GM19239 (cell line): ENCODE measurements at places on chromosomes 7 and 10.

GRCh38 chr7:95996174-95996573 is 223.8 kb downstream of the DYNC1I1 start:
- DNase-seq, result no peak

DNA sequence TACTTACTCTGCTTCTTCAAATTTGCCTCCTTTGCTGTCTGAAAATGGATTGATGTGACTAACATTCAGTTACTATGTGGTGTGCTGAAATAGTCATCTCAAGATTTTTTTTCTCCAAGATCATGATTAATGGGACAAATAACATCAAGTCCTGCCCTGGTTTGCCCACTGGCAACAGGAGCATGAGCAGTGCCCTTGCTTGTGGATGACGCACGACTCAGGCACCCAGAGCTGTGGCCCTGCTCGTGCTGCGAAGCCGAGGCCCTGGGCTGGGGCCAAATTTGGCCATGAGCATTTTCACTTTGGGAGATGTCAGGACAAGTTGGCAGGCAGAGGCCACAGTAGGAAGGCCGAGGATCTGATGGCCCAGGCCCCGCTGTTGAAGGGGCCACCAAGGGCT is 239.8 kb upstream of the IGFBP3 start:
- DNase-seq, result no peak

DNA sequence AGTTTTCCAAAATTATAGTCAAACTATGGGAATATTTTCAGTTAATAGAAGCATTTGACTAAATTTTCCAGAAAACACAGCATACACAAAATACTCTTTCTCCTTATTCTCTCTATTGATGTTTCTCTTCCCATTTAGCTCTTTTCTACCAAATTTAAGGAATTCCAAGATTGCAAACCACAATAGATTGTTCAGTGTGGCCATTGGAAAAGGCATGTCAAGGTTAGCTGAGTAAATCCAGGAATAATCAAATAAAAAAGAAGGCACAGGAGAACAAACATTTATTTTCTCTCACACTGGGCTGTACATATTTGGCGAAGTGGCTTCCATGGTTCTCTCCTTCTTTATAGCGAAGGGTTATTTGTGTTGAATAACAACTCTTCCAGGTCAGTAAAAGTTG is 117.3 kb downstream of the THSD7A start:
- DNase-seq, result no peak

DNA sequence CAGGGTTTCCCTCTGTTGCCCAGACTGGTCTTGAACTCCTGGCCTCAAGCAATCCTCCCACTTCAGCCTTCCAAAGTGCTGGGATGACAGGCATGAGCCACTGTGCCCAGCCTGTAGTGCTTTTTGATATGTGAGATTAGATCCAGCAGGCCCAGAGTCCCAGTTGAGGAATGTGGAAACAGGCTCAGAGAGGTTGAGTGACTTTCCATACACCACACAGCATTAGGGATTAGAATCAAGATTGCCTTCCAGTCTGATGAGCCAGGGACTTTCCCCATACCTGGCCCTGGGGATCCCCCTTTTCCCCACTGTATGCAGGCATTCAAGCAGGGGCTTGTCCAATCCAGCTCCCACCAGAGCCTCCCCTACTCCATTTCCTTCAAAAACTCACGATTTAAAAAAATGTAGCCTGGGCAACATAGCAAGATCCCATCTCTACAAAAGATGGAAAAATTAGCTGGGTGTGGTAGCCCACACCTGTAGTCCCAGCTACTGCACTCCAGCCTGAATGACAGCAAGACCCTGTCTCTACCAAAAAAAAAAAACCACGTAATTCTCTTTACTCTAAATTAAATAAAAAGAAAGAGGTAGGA is 75.0 kb upstream of the GTF2I start:
- no peak for DNase-seq

GRCh38 chr10:93034426-93034825 is 26.2 kb upstream of the CYP26C1 start:
- DNase-seq, result no peak

GRCh38 chr7:6495597-6496262 is 48.0 kb upstream of the DAGLB start:
- no peak for DNase-seq

DNA sequence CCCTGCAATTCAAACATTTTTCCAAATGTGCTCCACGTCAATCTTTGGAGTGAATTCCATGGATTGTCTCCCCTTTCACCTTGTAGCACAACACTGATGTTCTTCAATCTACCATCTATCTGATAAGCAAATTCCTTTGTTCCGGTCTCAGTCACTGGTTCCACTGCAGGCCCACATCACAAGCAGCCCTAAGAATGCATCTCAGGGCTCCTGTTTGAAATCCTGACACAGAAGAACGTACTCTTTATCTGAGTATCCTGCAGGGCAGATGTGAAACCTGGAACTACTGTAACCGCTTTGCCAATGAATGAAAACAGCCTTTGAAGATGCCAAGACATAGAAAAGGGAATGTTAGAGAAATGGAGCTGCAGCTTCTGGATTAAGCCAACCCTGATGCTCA is 62.9 kb upstream of the FAM133B start:
- no peak for DNase-seq

- peak; percentile 61 for DNase-seq
Observed at GRCh38 chr7:75866489-75867389, 12.1 kb upstream of the RHBDD2 start.

DNA sequence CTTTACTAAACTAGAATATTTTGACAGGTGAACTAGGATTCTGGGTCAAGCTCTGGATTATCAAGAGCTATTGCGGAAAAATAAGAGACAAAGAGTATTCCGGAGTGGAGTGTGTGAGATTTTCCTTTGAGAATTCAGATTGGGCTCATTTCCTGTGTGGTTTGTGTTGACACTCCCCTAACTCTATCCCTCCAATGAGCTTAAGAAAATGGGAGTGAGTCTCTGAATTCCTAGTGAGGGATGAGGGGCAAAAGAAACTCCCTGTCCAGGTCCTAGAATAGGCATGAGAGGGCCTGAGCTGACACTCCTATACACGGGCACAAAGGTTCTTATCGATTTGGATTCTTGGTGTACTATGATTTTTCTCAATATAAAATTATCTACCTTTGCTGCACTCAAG is 10.2 kb downstream of the KLF14 start:
- no peak for DNase-seq

DNA sequence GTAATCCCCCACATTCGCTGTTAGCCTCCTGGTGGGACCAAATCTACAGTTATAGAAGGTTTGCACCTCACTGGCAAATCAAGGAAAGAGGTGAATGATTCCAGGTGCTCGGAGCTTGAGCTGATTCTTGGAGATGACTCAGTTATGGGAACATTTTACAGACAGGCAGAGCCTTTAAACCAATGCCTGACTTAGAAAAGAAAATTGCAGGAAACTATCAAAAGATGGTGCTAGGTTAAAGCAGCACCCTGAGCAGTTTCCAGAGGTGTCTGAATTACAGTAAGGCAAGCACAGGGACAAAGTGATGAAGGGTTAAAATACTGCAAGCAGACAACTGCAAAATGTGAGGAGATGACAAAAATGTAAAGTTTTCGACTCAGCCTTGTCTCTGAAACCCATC is 2.9 kb downstream of the LRRTM3 start:
- no peak for DNase-seq

- DNase-seq, result no peak
Observed at GRCh38 chr10:24853661-24854060, 98.7 kb downstream of the PRTFDC1 start.

DNA sequence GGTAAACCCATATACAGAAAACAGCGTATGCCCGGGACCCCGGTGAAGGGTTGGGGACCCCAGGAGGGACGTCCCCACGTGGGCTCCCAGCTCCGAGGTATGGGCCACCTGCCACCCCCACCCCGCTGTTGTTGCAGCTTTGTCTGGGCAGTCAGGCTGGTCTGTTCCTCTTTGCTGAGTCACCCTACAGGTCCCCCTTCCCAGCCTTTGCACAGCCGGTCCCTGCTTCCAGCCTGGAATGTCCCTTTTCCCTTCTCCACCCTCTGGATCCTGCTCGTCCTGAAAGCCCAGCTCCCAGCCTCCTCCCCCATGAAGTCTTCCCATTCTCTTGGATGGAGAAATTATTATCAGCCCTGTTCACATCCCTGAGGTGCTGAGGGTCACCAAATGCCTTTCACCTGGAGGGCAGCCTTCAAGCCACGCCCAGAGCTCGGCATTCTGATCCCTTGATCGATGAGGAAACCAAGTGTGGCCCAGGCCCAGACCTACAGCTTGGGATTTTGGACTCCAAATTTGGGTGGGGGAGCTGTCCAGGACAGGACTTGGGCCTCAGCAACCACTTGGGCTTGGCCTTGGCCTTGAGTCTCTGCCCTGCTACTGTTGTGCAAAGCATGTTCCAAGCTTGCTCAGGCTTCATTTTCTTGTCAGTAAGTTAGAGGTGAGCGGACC is 2.6 kb downstream of the CLDN4 start:
- no peak for DNase-seq

DNA sequence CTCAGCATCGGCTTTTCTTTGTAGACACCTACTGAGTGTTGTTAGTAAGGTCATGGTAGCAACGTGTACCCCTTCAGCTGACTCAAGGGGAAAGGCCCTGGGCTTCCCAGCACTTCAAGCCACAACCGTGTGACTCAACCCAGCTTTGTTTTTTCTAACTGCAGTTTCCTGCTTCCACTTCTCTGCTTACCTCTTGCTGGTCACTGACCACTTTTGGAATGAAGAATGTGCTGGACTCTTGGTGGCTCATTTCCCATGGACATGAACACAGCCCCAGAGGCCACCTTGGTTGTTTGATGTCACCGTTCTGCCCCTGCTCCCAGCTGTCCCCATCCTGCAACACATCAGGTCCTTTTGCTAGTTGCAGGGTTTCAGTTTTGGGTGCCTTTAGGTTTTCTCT is 69.5 kb upstream of the ZNF438 start:
- DNase-seq, result no peak

GRCh38 chr7:139989366-139990141 is 73.2 kb downstream of the PARP12 start:
- DNase-seq, result no peak

DNA sequence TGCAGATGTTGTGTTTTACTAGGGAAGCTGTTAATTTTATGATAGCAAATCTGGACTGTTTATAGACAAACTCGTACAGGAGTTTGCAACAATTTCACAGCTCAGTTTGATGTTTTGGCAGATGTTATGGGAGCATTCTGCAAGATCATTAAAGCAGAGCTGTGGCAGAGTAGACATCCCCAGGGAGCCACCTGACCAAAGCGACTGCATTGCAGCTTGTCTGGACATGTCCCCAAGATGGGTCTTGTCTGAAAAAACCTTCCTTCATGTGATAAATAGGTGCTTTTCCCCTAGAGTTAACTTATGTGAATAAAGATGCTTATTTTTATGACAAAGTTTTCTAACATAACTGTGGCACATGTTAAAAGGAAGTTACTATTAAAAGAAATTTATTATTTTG is 91.2 kb upstream of the GPR141 start:
- DNase-seq, result no peak

DNA sequence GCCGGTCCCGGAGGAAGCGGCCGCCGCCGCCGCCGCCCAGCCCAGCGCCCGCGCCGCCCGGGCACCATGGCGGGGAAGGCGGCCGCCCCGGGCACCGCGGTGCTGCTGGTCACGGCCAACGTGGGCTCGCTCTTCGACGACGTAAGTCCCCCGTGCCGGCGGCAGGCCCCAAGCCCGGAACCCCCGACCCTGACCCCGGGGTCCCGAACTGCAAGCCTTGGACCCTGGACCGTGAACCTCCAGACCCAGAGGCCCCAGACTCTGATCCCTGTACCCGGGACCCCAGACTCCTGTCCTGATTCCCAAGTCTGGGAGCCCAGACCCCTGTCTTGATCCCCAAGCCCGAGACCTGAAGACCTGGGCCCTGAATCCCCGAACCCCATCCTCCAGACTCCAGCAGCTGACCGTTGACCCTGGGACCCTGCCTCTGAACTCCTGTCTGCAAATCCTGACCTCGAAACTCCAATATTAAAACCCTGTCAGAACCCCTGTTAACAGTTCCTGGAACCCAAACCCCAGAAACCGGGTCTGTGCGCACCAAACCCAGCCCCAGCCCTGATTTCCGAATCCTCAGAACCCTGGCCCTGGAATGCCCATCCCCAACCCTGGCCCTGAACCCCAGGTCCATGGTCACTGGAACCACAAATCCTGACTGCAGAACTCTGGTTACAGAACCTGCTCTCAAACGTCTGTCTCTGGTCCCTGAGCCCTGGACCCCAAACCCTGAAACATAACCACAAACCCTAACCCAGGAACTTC is 623 bp downstream of the INPP5A start:
- no peak for DNase-seq

DNA sequence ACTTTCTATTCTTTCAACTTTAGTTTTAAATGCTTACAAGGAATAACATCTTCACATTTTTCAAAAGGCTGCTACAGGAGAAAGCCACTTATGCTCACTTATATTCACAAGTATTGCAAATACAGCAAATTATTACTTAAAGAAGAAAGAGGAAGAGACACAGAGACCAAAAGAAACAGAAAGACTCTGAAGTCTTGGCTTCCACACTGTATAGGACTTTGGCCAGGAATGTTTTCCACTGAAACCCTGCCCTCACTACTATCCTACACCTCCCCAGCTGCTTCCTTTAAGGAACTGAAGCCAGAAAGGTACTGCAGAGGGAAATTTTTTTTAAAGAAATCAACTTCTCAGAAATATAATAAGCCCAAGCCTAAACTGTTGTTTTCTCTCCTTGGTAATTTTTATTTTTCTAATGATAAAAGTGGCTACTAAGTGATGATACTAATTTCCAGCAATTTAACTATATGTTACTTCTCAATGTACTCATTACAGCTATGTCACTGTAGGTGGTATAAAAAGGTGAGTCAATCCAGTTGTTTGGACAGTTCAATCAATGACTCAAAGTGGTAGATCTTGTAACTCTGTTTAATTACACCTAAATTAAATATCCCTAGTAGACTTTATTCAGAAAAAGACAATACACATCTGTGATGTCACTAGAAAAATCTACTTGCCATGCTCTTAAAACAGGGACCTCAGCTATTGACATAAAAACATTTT is 231.6 kb downstream of the GRM8 start:
- no peak for DNase-seq

DNA sequence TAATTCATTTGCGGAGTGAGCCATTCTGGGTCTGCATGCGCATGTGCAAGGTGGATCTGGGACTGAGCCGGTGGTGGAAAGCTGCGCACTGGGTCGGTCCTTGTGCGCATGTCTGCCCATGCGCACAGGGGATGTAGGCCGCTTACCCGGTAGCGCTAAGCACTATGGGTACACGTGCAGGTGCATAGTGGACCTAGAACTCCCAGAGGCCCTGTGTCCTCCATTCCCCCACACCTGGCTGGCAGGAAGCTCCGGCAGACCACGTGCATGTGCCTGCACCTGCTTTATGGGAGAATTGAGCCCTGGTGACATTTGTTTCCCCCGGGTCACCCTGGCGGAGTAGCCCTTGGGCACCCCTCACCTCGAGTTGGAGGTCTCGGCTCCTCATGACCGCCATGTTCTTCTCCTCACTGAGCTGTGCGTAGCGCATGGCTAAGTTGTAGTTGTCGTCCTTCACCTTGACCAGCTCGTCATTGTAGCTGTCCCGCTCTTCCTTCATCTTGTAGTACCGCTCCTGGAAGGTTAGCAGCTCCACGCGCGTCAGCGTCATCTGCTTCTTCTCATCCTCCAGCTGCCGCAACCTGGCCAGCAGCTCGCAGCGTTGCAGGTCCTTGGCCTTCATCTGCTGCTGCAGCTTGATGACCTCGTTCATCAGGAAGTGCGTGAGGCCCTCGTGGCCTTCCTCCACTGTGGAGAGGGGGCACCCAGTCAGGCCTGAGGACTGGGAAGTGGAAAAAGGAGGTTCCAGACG is 99.6 kb downstream of the CARD11 start:
- no peak for DNase-seq

- no peak for DNase-seq
Observed at GRCh38 chr10:45151467-45152214, 150.9 kb downstream of the ZNF22 start.

GRCh38 chr7:24826662-24827020 is 69.4 kb upstream of the GSDME start:
- no peak for DNase-seq

GRCh38 chr10:99041468-99041867 is 194.2 kb downstream of the HPSE2 start:
- DNase-seq, result no peak
